Cardiac muscle cell (in vitro differentiated cells and primary cell): ENCODE measurements at places on chromosomes 7 and 10. TPM values are rescaled to one million over a fixed set of nuclear protein-coding genes. Genes with fewer than 3 reads are reported as not detected.
A peak's percentile ranks its signal among the peaks of the same experiment; 100 is the strongest.

DNA sequence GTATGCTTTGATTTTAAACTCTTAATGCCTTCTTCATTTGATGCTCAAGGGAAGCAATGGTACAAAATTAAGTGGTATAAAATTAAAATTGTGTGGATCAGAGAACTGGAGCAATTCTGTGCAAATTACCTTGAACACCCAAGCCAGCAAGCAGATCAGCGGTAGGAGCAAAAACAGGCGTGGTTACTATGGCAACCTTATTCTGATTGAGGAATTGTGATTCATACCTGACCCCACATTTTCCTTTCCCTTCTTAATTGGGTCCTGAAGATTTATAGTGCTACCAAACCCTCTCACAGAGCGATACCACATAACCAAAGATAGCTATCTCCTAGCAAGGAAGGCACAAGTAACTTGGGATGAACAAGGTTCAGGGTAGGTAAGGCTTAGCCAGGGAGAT, 72.5 kb upstream of the FZD1 start:
- DNase-seq, result no peak

- no peak for DNase-seq
These were observed 423.4 kb upstream of the DPP6 start for GRCh38 chr7:153628825-153629224.

GRCh38 chr10:63480237-63480636, 14.5 kb upstream of the JMJD1C start:
- no peak for DNase-seq

DNA sequence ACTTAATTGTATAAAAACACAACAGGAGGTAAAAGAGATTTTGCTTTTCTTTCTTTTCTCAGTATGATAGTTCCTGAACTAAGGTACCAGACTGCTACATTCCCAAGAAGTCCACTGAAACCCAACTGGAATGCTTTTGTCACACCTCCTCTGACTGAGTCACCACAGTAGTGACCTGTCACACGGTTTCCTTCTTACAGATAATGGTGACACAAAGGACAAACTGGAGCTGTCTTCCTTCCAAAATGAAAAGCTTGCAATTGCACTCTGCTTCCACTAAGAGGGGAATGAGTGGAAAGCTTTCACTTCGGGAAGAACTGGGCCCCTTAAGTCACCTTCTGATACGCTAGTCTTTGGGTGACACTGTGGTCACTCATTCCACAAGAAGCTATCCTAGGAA, 122.2 kb downstream of the KMT2E start:
- peak; percentile 7 for DNase-seq

GRCh38 chr10:132921818-132922807, 20.3 kb downstream of the CFAP46 start:
- DNase-seq, result no peak

DNA sequence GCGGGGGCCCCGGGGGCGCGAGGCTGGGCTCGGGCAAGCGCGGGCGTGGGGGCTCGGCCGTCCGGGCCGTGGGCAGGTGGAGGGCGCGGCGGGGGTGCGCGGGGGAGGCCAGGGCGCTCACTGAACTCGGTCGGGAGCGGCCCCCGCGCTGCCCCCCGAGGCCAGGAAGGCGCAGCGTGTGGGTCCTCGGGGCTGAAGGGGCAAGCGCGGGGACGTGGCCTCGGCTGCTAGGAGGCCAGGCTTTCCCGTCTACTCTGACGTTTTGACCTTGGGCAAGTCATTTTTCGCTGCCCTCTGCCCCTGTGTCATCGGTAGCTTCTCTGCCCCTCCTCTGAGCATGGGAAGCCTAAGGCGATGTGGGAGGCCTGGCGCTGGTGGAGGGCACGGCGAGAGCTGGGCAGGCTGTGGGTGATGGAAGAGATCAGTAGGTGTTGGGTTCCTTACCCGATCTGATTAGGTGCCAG, 441 bp downstream of the FBH1 start:
- peak; percentile 25 for DNase-seq

DNA sequence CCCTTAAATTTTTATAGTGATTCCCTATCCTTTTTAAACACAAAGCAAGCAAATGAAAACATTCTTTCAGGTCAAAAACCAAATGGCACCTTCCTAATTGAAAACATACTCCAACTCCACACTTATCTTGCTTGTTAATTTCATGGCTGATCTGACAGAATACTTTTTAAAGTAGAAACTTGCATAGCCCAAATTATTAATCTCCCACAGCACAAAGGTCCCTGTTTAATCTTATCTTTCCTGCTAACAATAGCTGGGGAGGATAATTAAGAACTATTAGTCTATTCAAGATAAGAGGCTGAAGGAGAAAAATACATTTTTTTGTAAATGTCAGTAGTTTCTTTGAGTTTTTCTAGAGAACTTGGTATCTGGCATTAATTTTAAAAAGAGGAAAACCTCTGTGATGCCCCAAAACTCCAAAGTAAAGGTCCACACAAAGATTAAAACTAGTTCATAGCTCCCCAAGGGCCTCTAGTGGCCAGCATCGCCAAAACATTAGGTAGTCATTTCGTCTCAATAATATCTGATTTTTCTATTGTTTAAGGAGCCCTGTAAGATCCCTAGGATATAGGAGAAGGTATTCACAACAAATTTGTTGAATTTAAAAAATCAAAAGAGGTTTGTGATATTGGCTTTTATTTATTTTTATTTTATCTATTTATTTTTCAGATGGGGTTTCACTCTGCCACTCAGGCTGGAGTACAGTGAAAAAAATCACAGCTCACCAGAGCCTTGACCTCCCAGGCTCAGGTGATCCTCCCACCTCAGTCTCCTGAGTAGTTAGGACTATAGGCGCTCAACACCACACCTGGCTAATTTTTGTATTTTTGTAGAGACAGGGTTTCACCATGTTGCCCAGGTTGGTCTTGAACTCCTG, 14.7 kb downstream of the CDNF start:
- DNase-seq, result peak; percentile 44

Gene SRPK2
- 37.1 and 56.1 TPM in 2 replicates for polyA plus RNA-seq

Gene TUBAL3
- polyA plus RNA-seq, result not detected in 2 replicates

Gene ZNF485
- polyA plus RNA-seq, result 1.0 and 3.5 TPM in 2 replicates

Gene PLPP4
- polyA plus RNA-seq, result 1.0 and 2.0 TPM in 2 replicates

Gene OPALIN
- not detected in 2 replicates for polyA plus RNA-seq

Gene CYCS
- 300 and 489 TPM in 2 replicates for polyA plus RNA-seq
